Activated T-helper 1 cell treated with anti-CD3 and anti-CD28 coated beads, Interleukin-12 subunit alpha, Interleukin-12 subunit beta, Interleukin-2, Interleukin-4 antibody, amounts not matched to agents 30 ng/mL and 10 ng/mL and 1 ng/mL, durations not matched to agents 14 hours and 24 hours and 36 hours (primary cell): ENCODE measurements at places on chromosomes 1 and 21.

- DNase-seq: no peak
These were observed 30.3 kb upstream of the TACSTD2 start for GRCh38 chr1:58607391-58607790.

GRCh38 chr21:17900281-17900989 is 81.3 kb upstream of the C21orf91 start:
- DNase-seq: no peak

DNA sequence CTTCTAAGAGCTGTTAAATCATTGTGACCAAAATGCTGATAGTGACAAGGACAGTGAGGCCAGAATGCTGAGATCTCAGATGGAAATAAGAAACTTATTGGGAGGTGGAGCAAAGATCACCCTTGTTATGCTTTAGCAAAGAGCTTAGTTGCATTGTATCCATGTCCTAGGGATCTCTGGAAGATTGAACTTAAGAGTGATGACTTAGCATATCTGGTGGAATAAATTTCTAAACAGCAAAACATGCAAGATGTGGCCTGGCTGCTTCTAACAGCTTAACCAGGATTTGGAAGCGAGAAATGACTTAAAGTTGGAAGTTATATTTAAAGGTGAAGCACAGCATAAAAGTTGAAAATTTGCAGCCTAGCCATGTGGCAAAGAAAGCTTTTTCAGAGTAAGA is 7.7 kb downstream of the NTMT2 start:
- no peak for DNase-seq

DNA sequence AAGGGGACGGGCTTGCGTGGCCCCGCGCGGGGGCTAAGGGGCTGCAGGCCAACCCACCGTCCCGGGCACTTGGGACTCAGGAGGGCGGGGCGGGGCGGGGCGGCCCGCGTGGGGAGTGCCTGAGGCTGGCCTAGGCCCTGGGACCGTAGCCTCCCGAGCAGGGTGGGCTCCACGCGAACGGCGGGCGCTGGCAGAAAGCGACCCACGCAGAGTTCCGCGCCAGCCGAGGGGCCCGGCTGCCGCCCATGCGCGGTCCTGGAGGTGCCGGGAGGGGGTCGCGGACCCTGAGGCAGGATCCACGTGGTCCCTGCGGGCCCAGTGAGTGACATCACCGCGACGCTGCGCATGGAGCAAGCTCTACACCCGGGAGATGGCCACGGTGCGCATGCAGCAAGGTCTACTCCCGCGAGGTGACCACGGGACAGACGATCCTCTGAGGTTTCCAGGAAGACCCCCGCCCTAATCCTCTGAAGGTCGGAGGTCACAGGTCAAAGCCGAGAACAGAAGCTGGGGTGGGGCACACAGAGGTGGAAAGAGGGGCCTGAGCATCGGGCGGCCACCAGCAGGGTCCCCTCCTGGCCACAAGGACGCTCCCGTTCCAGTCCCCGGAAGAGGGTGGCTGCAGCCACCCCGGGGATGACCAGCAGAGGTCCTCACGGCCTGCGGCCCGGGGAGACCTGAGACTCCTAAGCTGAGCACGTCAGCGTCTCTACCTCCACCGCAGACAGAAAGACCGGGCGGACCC is 13.5 kb upstream of the SLC19A1 start:
- peak; percentile 42 for DNase-seq

DNA sequence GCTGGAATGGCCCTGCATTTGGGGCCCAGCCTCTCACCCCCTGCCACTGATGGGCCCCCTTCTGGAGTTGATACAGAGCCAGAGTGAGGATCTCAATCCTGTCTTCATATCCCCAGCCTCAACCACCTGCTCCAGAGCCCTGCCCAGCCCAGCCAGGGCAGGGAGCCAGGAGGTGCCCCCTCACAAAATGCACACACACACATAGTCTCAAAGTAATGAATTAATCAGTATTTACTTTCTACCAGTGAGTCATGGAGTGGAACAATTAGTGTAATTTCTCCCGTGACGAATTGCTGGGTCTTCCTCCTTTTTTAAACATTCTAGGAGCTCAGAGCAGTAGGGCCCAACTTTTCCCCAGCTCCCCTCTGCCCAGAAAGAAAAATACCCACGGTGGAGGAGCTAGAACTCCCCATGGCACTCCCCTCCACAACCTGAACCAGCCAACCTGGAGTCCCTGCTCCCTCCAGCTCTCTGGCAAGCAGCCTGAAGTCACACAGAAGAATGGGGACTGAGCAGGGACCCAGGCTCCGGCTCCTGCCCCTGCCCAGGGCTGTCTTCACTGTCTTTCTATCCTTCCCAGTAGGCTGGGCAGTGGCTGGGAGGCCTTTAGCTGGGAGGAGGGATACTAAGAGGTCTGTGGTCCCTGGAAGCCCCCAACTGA is 29.3 kb downstream of the SDC3 start:
- DNase-seq: no peak

GRCh38 chr1:246532519-246532918 is 25.4 kb upstream of the SMYD3 start:
- DNase-seq: no peak

GRCh38 chr1:25564777-25565574 is 21.6 kb downstream of the LDLRAP1 start:
- DNase-seq: no peak

DNA sequence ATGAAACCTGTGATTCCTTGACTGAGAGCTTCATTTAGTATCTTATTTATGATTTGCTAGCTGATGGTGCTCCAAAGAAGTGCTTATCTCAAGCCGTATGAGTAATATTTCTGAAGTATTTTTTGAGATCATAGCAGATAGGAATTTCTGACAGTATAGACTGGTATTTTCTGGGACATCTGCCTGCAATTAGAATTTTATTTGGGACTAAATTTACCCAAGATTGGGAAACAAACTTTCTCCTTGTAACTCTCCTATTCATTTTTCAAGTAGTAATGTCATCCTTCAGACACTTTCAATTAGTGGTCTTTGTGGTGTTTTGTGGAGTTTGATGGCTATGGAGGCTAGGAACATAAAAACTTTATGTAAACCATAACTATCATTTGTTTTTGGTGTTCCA is 597.2 kb upstream of the ZP4 start:
- DNase-seq: no peak

GRCh38 chr1:106178791-106179190 is 877.7 kb upstream of the PRMT6 start:
- no peak for DNase-seq

DNA sequence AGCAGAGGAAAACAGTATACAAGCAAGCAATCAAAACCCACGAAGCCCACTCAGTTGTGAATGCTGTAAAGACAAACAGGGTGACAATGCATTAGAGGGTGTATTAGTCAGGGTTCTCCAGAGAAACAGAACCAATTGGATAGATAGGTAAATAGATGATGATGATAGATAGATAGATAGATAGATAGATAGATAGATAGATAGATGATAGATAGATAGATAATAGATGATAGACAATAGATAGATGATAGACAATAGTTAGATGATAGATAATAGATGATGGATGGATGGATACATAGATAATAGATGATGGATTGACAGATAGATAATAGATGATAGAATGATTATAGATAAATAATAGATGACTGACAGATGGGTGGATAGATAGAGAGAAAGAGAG is 48.3 kb downstream of the LRRC38 start:
- no peak for DNase-seq

DNA sequence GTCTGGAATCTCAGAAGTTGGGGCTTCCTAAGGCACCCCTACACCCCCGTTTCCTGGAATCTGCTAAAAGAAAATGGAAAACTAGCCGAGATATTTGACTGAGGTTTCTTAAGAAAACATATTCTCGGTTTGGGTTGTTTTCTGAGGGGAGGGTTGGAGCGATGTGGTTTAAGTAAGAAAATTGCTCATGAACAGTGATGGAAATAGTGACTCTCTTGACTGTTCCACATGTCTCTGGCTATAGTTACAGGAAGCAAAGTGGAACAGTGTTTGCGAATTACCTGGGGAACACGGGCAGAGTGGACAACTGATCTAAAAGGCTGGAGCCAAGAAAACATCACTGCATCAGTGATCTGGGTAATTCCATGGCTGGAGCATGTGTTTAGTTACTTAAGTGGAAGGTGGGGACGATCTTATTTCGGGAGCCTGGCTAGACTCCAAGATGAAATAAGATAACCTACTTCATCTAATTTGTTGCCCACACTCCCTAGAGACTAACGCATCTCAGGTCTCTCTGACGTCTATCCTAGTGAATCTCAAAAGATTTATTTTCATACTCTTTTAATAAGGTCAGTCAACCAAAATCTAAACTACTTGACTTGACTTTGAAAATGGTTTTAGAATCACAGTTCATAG is 92.4 kb downstream of the KCNJ15 start:
- DNase-seq: no peak

- no peak for DNase-seq
These were observed 33.3 kb downstream of the HSPG2 start for GRCh38 chr1:21903638-21904453.

DNA sequence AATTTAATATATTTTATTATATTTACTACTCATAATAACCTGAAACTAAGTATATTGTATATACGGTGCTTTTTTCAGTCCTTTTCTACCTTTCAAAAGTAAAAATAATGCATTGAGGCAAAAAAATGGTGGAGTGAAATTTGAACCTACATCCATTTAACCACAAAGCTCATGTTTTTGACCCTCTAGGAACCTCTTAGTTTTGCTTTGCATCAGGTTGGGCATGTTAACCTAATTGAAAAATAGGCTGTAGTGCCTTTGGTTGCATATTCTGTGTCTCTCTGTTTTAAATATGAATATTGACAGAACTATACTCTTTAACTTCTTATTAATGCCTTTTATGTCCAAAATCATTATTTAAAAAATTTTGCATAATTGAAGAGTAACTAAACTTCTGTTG is 3.8 kb downstream of the SGIP1 start:
- DNase-seq: no peak

DNA sequence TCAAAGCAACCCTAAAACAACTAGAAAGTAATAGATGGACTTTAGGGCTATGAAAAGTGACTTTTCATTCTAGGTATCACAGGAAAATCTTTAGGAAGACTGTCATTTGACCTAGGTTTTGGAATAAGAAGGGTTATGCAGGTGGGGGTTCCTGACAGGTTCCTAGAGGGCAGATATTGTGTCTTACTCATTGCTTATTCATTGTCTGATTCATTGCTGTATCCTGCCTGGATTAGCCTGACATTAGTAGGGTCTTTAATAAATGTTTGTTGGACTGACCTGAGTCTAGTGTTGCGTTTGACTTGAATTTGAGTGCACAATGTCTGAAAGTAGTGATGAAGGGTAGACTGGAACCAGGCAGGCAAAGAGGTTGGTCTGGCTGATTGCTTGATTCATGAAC is 6.0 kb downstream of the FNBP1L start:
- no peak for DNase-seq

DNA sequence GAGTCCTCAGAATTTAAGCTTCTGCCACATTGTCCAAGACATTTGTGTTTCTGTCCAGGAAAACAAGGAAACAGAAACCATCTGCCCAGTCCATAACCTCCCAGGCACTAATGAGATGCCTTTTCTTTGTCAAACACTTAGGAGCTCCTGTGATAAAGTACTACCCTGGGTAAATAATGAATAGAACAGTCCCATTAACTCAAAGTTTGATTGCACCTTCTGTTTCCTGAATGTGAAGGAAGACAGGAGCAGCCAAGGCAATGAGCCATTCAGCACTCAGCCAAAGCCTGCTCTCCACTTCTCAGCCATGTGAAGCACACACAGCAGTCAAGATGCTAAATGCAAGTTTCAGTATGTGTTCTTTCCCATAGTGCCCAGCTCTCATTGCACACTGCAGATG is 199.8 kb downstream of the SEC16B start:
- no peak for DNase-seq

- no peak for DNase-seq
These were observed 40.2 kb downstream of the MX1 start for GRCh38 chr21:41466024-41466820.

DNA sequence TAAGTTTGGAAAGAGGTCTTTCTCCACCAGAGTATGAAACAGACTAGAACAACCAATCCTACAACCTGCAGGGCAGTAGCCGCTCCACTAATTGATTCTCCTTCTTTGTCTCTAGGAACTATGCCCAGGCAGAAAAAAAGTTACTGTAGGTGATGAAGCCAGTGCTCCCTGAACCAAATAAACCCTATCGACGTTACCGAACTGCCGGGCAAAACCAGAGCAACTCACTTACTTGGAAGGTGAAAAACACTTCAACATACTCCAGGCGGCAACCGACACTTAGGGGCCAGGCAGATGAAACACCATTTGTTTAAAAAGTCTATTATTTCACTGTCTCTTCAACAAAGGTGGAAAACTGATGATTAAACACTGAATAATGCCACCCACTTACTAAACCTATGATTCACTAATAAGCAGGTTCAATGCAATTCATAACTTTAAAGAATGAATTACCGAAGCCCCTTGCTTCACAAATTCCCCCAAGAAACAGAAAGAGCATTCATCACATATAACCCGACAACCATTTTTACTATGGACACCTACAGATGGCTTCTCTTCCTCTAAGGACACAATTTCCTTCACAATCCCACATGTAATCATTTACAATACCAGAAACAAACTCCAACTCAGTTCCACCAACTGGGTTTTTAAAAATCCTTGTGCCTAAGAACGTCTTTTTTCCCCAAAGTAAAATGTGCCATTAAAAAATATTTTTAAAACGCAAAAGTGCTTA is 1.6 kb downstream of the NRIP1 start:
- no peak for DNase-seq

DNA sequence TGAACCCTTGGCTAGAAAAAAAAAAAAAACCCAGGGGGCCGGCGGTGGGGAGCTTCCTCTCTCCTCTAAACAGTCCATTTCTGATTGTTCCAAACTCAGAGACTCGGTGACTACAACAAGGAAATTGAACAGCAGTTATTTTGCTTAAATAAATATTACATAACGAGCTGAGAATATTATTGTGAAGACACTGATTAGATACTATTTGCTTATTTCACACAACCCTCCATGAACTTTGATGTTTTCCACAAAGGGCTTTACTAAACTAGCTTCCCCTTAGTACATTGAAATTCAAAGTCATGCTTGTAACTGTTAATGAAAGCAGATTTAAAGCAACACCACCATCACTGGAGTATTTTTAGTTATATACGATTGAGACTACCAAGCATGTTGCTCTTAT is at the start of gene CFHR5:
CFHR5 (plus strand) TSS at position 279 of the 400 bp plus-strand sequence; CDS start at position 388, 109 bp downstream.
- DNase-seq: no peak

GRCh38 chr1:111906111-111906510 is 83.4 kb downstream of the KCND3 start:
- DNase-seq: no peak

DNA sequence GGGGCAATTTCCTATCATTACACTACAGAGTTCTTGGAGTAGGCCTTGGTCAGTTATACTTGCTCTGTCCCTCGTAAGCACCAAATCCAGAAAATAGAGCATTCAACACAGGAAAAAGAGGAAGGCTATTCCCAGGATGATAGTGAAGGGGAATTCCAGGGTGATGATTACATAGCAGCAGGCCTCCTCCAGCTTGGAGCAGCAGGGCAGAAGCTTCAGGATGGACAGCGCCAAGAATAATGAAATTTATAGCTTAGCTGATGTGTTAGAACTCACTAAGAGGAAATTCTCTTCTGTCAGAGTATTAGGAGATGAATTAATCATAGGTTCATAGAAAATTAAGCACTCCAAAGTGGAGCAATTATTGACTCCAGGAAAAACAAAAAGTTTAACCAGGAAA is 10.8 kb upstream of the SMAP2 start:
- DNase-seq: no peak

- DNase-seq: no peak
These were observed 391 bp upstream of the KIAA1614 start for GRCh38 chr1:180912211-180912800.

- no peak for DNase-seq
These were observed 5.7 kb downstream of the GPR88 start for GRCh38 chr1:100543640-100544039.
